ENCODE measurements at places on chromosomes 5 and 9. TPM values are rescaled to one million over a fixed set of nuclear protein-coding genes. Genes with fewer than 3 reads are reported as not detected.
A peak's percentile ranks its signal among the peaks of the same experiment; 100 is the strongest.

- DNase-seq, result peak; percentile 38
Measured at GRCh38 chr9:129317179-129318011, 139.3 kb upstream of the IER5L start.

- DNase-seq, result no peak
Measured at GRCh38 chr9:4306066-4306776, 6.4 kb upstream of the GLIS3 start.

GRCh38 chr5:4990462-4990861, 149.7 kb upstream of the ADAMTS16 start:
- DNase-seq, result no peak

GRCh38 chr9:109861499-109861898, 81.5 kb downstream of the PALM2AKAP2 start:
- DNase-seq, result no peak

DNA sequence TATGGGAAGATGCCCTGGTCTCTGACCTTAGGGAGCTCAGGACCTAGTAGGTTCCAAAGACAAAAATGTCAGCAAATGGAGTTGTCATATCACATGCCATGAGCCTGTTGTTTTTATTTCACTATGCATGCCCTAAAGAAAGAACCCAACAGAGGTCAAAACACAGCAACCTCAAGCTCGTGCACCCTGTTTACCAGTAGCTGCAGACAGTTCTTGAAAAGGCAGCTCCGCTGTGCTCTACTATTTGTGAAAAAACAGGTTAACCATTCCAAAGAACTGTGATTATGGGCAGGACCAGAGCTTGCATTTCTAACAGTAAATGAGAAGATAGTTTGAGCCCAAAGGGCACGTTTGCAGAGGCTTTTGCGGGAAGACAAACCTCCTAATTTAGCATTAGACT, 22.8 kb downstream of the ITK start:
- DNase-seq, result no peak

DNA sequence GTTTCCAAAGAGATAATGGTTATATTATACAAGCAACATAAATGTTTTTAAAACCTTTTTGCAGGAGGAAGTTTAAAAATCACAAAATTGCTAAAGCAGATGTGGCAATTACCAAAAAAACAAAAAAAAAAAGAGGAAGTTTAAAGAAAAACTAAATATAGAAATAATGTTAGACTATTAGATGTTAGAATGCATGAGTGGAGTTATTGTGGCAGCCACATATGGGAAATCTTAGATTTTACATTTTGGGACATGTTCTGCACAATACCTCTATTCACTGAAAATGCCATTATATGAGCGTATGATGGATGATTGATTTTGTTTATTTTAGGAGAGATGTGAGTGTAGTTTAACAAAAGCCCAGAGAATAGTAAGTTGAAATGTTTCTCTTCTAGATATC, 31.2 kb upstream of the DTWD2 start:
- DNase-seq, result no peak

DNA sequence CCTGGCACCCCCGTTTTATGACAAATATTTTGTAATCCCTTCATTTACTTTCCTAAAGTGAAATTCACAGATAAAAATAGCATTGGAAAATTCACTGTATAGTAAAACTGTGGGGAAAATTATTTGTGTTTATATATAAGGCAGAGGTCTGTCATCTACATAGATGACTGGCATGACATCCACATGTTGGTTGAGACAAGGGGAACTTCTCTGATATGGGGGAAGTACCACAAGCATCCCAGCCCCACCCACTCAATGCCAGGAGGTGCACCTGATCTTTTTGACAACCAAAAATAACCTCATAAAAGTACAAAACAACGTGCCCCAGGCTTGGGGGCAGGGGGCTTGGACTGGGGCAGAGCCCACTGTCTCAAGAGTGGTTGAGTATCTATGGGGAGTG, 6.3 kb upstream of the TDRD7 start:
- no peak for DNase-seq

DNA sequence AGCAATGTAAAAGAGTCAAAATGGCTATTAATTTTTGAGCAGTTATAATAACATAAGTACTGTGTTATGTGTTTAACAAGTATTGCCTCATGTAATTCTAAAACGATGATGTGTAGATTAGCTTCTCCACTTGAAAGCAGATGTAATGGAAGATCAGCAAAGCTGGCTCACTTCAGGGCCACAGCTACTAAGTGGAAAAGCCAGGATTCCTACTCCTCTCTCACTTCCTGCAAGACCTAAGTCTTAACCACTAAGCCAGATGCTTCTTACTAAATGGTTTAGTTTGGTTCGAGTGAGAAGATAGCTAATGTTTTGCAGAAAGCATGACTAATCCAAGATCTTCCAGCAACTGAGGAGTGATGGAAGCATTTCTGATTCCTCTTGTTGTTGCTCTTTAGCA, 15.7 kb upstream of the TNC start:
- DNase-seq, result no peak

DNA sequence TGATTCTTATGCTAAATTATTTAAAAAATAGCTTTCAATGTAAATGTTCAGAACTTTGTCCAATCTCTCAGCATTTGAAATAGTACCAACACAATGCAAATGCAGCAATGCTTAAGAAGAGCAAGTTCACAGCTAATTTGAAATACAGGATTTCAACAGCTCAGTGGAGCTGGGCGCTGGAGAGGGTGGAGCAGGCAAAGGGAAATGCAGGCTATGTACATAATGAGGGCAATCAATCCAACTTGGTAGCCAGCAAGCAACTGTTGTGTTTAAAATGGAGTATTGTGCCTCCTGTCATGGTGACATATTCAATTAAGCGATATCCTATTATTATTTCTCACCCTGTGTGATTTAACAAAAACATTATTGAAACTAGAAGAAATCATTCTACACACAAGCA, 568.8 kb downstream of the PSAT1 start:
- no peak for DNase-seq

GRCh38 chr9:133673258-133673655, 37.1 kb downstream of the DBH start:
- DNase-seq, result no peak

DNA sequence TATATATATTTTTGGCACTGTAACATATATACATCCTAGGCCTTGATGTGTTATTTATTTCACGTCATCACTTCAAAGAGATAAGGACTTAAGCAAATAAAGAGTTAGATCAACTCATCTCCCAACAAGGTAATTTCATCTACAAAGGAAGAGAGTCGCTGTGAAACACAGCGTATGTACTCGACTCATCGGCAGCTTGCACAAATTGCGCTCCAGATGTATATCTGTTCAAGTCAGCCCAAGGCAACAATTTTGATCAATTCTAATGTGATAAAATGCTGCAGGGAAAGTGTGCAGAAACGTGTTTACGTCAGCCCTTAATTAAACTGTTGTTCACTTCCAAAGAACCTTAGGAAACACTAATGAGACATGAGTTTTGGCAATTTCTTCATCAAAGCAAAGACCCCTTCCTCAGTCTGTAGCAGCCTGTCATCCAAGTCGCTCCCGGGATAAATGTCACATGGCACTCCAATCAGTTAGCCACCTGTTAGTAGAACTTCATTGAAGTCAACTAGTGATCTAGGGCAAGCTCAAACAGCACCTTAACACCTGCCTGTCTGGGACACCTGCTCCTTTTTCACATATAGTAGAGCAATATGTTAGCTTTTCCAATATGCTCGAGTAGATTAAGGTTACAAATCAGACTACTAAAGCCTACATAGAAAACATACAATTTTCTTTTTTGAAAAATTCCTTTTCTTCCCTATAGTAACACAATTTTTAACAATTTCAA, 182.4 kb downstream of the NFIB start:
- no peak for DNase-seq

- DNase-seq, result no peak
Measured at GRCh38 chr9:6930827-6931226, 173.1 kb downstream of the KDM4C start.

DNA sequence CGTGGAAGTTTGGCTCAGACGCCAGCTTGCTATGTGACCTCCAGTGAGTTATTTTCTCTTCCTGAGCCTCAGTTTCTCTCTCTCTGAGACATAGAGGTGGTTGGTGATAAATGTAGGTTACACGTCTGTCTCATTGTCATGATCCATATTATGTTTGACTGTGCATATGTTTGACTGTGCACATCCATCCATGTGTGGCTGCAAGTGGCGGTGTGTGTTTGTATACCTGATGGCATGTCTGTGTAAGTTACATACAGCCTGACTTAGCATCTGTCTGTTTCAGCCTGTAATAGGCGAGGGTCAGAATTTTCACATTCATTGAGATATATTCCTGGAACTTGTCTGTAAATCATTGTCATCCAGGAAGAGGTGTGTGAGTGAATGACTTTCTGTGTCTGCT, 3.3 kb downstream of the SPARC start:
- no peak for DNase-seq

DNA sequence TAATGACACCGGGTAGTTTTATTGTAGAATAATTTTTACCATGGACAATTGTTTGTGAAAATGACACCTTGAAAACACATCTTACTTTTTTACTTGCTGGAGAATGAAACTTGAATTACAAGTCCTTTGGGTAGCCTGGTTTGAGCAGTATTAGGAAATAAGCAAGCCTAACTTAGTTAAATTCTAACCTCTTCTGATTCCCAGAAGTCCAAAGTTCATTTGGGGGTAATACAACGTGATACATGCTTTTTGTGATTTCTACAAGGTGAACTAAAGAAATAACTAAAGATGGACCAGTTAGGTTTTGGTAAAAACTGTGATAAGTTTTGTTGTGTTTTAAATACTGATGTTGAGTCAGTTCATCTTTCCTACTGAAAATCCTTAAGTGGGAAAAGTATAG, 135.4 kb upstream of the DMRT1 start:
- no peak for DNase-seq

GRCh38 chr5:141703133-141703561, 21.1 kb upstream of the ARAP3 start:
- DNase-seq, result no peak

- no peak for DNase-seq
Measured at GRCh38 chr5:79171635-79172245, 60.1 kb downstream of the BHMT start.

- DNase-seq, result peak; percentile 92
Measured at GRCh38 chr9:130689937-130690700, 3.5 kb upstream of the EXOSC2 start.

GRCh38 chr5:9421884-9422283, 124.0 kb downstream of the SEMA5A start:
- no peak for DNase-seq

DNA sequence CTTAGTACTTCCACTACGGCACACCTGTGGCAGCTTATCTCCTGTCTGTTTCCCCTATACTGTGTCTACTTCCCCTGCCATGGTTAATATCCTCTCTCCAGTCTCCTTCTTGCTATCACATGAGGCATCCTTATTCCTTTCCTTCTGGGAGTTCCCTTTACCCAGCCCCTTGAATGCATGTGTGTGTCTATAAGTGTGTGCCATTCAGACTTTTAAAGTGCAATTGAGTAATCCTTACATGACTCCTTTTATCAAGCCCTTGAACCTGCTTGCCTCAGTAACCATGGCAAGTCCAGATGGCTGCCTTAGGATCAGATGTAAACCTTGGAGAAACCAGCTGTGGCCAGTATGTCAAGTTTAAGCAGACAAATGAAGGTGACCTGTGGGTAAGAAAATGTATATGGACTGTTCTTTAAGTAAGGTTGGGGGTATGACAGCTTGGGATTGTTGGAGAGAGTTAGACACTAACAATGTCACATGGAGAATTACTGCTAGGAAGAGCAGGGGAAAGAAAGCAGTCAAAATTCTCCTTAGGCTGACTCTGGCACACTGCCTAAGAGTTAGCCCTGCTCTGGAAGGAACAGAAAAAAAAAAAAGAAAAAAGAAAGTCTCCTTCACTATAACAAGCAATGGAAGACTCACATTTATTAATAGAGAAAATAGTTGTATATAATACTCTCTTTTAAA, 142.1 kb downstream of the HINT1 start:
- no peak for DNase-seq

DNA sequence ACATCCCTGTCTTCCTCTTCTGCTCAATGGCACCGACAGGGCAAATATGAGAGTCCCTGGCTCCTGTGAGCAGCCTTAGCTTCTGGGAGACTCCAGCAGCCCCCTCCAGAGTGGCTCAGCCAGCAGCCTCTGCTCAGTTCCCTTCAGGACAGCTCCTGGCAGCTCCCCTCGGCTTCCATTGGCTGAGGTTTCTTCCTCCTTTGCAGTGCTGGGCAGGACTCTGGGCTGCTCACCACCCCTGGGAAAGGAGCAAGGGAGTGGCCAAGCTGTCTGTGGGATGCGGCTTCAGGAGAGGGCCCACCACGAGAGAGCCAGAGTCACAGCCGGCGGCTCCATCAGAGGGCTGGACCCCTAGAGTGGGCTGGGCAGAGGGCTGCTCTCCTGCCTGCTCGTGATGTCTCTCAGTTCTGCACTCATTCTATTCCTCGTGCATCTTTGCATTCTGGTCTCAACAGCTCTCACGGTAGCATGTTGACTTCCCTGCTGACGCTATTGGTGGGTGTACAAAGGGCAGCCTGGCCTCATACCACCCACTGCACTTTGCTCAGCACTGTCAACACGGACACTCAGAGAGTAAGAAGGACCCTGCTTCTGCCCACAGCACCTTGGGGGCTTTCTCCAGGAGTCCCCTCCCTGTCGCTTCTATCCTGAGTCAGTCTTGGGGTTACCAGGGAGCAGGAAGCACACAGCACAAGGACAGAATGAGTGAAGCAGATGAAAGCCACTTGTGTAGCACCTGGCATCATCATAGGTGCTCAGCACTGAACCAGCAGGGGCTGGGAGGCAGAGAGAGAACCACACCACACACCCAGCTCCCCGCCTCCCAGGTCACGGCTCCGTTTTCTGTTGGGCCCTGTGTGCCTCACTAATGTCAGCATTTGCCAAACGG, 80.9 kb upstream of the ALDH1B1 start:
- no peak for DNase-seq

DNA sequence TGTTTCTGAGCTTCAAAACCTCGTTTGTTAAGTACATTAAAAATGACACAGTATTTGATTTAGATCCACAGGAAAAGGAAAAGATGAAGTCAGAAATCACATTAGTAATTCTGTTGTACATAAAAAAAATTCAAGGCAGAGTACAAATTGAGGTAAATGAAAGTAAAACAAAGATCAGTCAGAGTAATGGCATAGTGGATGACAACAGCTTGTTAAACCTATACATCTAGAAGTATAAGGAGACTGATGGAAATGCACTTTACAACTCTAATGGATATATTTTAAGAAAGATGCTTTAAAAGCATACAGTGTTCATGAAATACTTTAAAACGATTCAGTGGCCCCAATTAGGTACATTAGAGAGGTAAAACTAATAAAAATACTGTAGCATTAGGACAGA, 631.3 kb upstream of the SEMA6A start:
- DNase-seq, result no peak

GRCh38 chr5:124997186-124997893, 250.9 kb upstream of the ZNF608 start:
- no peak for DNase-seq

- no peak for DNase-seq
Measured at GRCh38 chr5:67006500-67006848, 190.1 kb downstream of the CD180 start.

Gene DND1
- total RNA-seq, result 0.81 TPM

Gene SAXO1
- not detected for total RNA-seq

Gene FCN1
- total RNA-seq, result not detected

Gene C1QTNF2
- total RNA-seq, result not detected

Gene RASGEF1C
- 0.31 TPM for total RNA-seq

Gene GDF9
- total RNA-seq, result 0.22 TPM

Gene DAPK1
- 24.4 TPM for total RNA-seq

Gene EQTN
- total RNA-seq, result not detected

Gene NOTCH1
- 31.4 TPM for total RNA-seq

Gene PCDHGA4
- 0.40 TPM for total RNA-seq

Gene NEUROG1
- not detected for total RNA-seq

Gene PAEP
- total RNA-seq, result 0.51 TPM

Gene CAST
- 75.2 TPM for total RNA-seq

Gene ANKRD18A
- 1.9 TPM for total RNA-seq

Gene AQP3
- 25.5 TPM for total RNA-seq

Gene PCDHGB3
- total RNA-seq, result 0.16 TPM
